ENCODE measurements at places on chromosomes 2 and 18. TPM values are rescaled to one million over a fixed set of nuclear protein-coding genes. Genes with fewer than 3 reads are reported as not detected.

Gene ASB18
- polyA plus RNA-seq = 0.21 TPM

Gene SMYD1
- 10.6 TPM for polyA plus RNA-seq

Gene CDH2
- polyA plus RNA-seq = 6.2 TPM

Gene LHCGR
- 0.21 TPM for polyA plus RNA-seq

Gene TMEM18
- polyA plus RNA-seq = 68.1 TPM

Measured in right lung (tissue), 10 donors.